ENCODE measurements at places on chromosomes 2 and 18.

DNA sequence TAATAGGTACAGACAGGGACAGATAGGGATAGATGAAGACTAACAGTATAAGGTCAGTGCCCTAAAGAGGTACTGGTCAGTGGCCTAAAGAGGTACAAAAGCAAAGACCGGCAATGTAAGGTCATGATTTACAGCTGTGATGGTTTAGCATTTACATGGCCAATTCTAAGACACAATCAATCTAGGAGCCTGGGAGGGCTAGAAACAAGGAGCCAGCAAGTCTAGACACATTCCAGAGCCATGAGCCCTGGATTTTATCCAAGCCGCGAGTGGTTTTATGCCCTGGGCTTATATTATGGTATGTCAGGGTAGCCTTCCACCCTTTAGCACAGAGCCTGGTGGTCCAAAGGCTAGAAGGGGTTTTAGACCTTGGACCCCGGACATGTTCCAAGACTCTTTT is 124.2 kb downstream of the CBLN2 start:
- DNase-seq: no peak

DNA sequence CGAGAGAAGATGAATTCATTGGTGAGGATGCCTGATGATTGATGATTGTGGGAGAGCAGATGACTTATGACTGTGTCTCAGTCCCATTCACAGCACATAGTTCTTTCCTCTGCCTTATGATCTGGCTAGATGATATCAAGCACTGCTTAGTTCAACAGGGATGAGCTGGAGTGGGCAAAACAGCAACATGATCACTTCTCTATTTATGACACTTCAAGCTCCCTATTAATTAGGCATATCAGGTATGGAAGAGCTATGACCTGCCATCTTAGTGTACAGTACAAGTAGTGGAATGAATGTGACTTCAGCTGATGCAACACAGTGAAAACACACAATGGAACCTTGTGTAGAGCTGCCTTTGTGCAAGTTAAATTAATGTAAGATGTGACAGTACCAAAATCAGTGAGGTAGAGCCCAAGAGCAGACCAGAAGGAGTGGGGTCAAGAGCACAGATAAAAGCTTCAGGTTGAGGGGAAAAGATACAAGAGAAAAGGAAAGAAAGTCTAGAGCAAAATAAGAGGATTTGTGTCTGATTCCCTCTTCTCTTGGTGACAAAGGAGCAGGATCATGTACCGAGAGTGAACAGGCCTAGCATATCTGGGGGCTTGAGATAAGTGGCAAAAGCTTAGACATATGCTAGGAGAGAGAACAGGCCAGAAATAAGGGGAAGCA is 93.0 kb upstream of the MYO3B start:
- DNase-seq: no peak

DNA sequence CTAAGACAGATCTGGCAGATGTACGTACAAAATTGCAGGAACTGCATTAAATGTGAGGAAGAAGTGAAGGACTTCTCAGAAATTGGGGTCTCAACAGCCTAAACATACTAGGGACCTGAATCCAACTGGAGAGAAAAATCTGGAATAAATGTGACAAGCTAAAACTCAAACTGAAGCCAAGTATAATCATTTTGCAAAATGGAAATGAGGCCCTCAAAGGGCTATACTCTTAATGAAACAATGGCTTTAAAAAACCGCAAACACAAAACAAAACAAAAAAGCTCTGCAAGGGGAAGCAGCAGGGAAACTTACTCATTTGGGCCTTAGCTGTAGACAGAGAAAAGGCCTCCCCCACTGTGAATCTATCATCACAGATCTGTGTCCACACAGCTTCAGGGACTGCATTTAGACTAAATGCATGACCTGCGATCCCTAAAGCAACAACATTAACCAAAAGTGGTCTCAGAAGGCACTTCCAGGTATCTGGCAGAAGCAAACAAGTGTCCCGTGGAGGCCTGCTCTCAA is 63.2 kb downstream of the CCBE1 start:
- DNase-seq: no peak

DNA sequence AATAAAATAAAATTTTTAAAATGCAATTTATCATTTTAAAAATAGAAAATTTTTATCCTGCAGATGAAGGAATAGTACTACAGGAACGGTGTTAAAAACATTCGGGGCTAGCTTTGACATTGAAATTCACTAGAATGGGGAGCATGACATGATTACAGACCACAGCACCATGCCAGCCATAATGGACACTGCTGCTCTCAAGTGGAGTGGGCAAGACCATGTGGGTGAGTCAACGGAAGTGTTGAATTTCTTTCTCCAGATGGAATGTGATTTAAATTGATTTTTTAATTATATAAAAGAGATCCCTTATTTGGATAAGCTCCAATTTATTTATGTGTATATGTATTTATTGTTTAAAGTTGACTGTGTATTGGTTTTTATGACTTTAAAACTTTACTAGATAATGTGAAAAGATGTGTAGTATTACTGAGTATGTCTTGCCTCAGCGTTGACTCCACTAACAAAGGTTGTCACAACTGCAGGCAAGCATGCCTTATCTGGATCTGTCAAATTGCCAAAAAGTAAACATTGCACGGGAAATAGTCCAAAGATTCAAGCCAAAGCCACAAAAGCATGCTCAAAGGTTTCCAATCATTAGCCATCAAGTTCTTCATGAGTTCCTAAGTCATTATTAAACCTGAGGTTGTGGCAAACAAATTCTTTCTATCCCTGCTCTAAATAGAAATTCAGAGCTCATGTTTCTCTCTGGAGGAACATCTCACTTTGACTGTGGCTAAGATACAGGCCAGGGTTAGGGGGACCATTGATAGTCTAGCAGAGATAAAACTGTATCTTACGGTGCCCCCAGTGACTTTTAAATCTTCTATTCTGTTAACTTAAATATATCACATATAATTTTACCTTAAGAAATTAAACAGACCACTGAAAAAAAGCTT is 536.9 kb downstream of the TMX3 start:
- no peak for DNase-seq

DNA sequence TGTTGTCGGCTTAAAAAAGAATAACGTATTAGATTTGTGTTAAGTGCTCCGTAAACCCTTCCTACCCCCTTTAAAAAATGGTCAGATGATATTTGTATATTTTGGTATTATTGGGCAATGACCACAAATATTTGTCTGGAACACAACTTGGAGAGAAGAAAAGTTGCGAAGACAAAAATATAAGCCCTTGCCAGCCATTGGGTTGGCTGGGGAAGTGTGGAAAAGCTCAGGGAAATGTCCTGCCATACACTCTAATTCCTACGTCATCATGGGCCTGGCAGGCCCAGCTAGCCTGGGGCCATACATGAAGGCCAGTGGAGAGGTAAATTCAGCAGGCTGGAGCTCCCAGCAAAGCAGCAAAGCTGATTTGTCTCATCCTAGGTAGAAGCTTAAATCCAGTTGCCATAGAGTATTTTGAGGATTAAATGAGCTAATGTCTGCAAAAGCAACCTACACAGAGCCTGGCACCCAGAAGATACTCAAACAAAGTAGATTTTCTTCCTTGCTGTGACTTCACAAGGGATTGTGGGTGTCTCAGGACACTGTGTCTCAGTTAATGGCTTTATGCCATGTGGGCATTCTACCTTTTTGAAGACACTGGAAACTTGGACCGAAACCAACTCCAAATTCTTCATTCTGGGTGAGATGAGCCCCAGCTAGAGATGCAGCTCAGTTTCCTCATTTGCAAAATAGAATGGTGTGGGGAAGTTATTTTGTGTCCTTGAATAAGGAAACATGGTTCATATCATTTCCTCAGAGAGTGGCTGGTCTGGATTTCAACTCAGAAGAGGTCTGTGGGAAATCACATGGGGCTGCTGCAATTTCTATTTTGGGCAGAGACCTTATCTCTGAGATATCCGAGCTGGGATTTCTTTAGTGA is 87.9 kb upstream of the MAP4K3 start:
- DNase-seq: no peak

DNA sequence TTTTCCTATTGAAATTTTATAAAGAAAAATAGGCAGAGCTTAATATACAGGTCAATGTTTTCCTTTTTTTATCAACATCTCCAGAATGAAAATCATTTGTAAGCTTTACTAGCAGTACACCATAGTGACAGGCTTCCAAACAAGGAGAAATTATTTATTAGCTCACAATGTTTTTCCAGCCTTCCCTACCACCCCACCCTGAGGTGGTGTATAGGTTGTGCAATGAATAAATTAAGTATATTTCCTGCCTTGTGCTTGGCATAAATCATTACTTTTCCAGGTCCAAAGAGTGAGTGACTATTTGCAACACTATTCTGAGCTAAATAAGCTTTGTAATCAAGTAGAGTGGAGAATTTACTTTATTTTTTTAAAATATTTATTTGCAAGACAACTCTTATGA is 876.2 kb upstream of the POU3F3 start:
- no peak for DNase-seq

- no peak for DNase-seq
Measured at GRCh38 chr18:49521216-49521835, 34.3 kb upstream of the C18orf32 start.

Measured in hypothalamus (tissue), 51 donors.